ENCODE measurements at places on chromosomes 1 and 21.

- DNase-seq: no peak
These were observed 586 bp downstream of the COL24A1 start for GRCh38 chr1:86155807-86156565.

GRCh38 chr1:178599087-178599486 is 86.2 kb downstream of the TEX35 start:
- DNase-seq: no peak

DNA sequence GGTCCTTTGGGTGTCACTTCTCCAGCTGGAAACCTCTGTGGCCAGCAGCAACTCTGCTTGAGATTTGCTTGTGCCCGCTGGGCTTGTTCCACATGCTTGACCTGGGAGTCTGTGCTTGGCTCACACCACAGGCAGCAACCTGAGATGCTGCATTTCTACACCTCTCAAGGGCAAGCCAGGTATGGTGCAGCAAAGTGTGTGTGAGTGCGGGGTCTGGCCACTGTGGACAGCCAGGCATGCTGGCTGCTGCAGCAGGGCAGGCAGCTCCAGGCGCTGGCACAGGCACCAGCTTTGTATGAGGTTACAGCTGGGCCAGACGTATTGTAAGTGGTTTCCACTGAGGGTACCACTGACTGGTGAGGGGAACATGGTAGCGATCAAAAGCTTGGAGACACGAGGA is 242.0 kb downstream of the PTGER3 start:
- DNase-seq: no peak

GRCh38 chr1:231855926-231856325 is 229.3 kb downstream of the DISC1 start:
- no peak for DNase-seq

DNA sequence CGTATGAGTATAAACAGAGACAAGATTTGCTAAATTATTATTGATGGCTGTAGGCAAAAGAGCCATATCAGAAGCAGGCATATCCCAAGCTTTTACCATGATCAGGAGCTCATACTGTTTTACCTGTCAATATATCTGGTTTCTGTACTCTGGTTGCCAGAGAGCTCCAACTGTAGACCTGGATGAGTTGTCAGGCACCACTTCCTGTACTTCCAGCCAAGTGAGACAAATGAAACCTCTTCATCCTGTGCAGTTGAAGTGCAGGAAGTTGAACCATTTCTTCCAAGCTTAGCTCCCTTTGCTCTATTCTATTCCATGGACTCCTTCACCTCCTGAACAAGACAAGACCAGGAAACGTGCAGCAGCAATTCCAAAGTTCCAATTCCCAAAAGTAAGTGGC is 115.6 kb downstream of the ZNF281 start:
- no peak for DNase-seq
